ENCODE measurements at places on chromosomes 12 and 14.

DNA sequence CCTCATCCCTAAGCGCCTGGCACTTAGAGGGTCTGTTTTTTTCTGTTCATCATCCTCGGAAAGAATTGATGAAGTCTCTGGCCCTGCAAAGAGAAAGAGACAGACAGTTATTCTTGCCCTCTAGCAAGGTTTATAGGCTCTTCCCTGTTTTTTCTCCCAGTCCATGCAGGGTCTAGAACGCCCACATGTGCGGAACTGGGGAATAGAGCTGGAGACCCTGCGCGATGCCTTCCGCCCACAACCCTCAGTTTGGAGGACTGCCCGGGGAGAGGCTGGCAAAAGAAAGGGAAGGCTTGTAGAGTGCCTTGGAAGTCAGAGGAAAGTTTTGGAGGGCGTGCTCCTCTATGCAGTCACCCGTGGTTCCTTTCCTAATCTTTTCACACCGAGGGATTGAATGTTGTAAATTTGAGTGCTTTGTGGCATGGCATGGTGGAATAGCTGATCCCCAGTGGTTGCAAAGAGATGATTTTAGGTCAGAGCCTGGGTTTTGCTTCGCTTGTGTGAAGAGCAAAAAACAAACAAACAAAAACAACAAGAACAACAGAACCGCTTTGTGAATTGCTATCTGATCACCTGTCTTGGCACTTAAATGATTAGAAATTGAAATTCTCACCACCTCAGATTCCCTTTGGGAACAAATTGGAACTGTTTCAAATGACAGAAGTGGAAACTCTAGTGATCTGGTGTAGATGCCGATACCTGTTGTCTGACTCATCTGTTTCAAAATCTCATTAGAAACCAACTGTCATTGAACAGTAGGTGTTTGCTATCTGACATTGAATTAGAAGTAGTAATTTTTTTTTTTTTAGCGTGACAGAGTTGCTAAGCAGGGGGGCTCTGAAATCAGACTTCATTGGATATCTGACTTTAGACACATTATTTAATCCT lies 947 bp downstream of the GAS2L3 start:
- DNase-seq: no peak

DNA sequence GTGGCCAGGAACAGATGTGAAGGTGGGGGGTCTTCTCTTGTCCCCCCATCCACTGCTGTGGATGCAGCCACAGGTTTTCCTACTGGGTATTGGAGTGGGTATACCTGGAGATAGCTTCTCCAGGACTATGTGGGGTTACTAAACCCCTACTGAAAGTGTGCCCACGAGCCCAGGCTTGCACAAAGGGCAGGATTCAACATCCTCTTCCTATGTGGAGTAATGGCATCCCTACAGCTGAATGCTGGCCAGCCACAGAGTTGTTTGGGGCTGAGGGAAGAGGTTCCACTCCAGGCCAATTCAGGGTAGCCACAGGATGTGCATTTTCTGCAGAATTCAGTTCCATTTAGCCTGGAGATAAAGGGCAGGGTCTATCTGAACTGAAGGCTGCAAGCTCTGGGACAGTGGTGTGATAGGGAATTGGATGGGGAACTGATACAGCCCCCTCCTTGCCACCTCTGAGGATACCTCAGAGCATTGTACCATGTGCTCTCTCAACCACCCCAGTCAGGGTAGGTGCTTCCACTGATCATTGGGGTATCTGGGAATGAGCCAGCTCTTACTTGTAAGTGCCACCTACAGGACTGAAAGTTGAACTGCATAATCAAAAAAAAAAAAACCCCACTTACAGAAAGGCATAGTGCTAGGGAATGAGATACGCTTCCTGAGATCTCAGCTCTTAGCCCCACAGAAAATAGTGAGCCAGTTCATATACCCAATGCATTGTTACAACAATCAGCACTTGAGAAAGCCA lies 187.1 kb downstream of the KITLG start:
- no peak for DNase-seq

DNA sequence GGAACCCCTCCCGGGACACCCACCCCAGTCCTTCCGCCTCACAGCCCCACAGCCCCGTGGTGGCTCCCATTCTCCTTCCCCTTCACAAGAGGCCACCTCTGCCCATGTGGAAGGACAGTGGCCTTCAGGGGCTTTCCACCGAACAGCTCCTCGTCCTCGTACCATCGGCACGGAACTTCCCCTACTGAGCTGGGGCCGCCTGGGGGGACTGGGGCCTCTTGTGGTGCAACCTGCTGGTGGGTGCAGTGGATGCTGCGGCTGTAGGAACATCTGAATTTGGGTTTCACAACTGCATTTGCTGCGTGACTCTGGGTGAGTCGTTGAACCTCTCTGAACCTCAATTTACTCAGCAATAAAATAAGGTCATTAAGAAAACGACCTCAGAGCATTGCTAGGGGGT lies 50.9 kb downstream of the RFLNA start:
- DNase-seq: no peak

DNA sequence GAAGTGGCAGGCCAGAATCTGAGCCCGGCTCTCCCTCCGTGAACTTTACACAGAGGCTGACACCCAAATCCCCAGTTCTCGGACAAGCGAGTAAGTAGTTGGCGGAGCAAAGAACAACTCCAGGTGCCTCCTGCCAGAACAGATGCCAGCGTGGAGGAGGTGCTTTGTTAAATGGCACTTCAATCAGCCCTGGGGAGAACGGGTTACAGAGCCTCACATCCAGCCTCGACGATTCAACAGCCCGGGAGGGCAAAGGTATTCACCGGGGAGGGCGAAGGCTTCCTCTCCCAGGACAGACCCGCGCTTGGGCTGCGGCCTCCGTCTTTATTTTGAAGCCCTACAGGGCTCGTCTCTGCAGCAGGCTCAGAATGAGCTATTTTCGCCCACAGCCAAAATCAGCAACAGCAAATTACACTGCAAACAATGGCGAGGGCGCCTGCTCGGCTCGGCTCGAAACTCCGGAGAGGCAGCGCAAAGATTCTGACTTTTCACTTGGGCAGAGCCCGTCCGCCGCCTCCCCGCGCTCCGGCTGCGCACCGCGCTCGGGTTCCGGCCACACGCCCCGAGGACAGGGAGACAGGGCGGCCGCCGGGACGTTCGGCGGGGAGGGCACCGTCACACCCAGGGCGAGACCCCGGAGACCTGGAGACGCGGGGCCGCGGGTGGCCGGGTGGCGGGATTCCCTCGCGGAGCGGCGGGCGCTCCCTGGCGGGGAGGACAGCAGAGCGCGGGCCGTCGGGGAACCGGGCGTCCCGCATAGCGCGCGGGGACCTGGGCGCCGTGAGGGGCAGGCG lies 811 bp downstream of the TMCC3 start:
- DNase-seq: peak; percentile 20

- DNase-seq: no peak
Observed at GRCh38 chr14:64069634-64070359, 217.0 kb downstream of the SYNE2 start.

- DNase-seq: no peak
Observed at GRCh38 chr14:89298056-89298834, 118.8 kb downstream of the FOXN3 start.

DNA sequence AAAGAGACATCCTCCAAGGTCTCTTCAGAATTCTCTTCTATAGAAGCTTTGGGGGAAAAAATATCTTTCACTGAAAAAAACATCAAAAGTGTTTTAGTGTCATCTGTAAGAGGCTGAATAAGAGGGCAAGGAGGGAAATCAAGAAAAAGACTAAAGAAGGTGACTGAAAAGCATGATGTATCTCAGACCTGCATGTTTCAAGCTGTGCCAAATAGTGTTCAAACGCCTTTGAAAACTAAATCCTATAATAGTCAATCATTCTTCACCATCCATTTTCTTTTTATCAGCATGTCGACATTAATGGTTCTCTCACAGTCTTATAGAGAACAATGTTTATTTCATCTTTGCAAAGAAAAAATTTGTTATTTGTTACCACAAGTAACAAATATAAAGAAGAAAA lies 94.5 kb downstream of the CEP128 start:
- no peak for DNase-seq

DNA sequence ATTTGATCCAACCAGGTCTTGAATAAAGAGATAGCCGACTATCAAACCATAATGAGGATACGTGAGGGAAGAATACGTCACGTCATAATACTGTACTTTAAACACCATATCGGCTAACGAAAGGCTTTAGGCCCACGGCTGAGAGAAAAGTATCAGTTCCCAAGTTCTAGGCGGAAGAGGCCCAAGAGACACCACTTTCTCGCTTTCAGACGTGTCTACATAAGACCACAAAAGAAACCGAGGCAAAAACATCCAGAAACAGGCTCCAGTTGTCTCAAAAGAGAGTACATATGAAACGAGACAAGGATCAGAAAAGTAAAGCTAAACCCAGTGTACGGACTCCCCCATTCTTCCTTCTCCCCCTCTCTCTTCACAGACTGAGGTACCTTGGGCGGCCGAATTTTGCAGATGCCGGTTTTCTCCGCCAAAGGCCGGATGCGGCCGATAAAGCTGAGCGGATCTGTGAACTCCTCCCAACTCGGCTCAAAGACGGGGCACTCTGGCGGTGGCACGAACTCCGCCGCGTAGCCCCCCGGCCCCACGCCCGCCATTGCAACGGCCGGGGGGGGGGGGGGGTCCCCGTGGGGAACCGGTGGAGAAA lies 479 bp downstream of the KDM5A start:
- no peak for DNase-seq

DNA sequence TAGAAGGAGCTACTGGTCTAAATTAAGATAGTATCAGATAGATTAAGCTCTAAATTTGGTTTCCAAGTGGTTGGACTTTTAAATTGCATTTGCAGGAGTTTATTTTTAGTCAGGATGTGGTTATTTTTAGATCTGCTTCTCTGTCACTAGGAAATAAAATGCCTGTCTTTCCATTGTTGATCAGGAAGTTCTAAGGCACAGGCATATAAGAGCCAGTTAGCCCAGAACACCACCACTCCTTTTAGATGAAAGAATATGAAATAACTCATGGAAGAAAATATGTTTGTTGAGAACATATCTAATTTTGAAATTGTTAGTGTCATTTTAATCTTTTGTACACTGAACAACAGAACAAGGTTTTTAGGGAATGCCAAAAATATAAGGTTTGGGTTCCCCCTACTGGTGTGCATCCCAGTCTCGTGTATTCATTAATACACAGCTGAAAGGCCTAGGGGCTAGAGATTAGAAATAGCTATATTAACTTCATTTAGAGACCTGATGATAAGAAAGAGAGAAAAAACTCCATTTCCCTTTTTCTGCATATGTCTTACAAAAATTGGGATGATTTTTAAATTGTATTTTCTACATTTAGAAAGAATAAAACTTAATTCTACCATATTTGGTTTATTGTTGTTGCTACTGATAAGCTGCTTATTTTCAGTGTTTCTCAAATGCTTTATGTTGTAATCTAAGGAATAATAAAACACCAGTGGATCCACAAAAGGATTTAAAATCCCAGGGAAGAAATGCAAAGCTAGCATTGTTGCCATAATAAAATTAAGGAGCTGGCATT lies 67.2 kb downstream of the RIC8B start:
- DNase-seq: peak; percentile 9

- peak; percentile 25 for DNase-seq
Observed at GRCh38 chr12:19440019-19440858, 947 bp downstream of the AEBP2 start.

DNA sequence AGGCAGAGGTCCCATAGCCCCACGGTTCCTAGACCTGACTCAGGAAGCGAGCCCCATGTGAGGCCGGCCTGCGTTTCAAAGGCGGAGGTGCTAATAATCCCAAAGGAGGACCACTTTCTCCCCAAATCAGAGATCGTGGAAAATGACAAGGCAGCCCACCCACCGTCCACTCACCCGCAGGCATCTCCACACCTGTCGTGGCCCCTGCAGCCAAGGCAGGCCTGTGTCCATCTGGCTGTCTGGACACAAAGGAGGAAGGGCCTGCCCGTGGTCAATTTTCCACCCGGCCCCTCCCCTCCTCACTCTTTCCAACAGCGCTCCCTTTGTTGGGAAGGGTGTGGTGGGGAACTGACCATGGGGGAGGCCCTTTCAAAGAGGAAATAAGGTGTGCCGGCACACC lies 125.3 kb upstream of the TMEM132D start:
- DNase-seq: no peak

GRCh38 chr12:76542908-76543307 lies 16.7 kb downstream of the OSBPL8 start:
- no peak for DNase-seq

- DNase-seq: no peak
Observed at GRCh38 chr12:51752234-51752889, 96.2 kb downstream of the FIGNL2 start.

GRCh38 chr14:51848120-51848519 lies 12.3 kb upstream of the GNG2 start:
- DNase-seq: no peak

- DNase-seq: no peak
Observed at GRCh38 chr12:97921979-97922722, 459.5 kb downstream of the RMST start.

DNA sequence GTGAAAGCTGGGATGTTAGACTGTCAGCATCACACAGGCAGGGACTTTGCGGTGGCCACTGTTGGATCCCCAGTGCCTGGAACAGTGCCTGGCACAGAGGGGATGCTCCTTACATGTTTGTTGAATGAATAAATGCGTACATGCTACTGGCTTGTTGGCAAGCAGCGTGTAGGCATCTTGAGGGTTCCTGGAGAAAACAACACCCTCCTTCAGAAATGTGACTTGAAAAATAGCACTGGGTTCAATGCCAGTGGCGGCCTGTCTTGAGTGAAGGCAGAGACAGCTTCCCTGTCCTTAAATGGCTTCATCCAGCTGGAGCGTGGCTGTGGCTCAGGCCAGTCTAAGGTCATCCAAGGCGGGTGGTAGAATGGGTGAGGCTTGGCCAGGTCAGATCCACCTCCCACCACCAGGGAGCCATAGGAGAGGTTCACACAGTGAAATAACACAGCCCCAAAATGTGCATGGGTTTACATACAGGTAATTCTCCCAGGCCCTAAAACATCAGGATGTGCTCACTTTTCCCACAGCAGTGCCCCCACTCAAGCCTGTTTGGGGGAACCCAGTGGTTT lies 171.4 kb downstream of the PHETA1 start:
- no peak for DNase-seq

- DNase-seq: no peak
Observed at GRCh38 chr14:73248108-73248868, 11.0 kb downstream of the PAPLN start.

- no peak for DNase-seq
Observed at GRCh38 chr14:77457115-77457521, 283 bp downstream of the VIPAS39 start.

GRCh38 chr14:58362798-58363412 lies 32.8 kb upstream of the TOMM20L start:
- no peak for DNase-seq

GRCh38 chr14:46259536-46259935 lies 392.0 kb downstream of the RPL10L start:
- DNase-seq: no peak

- no peak for DNase-seq
Observed at GRCh38 chr12:120758798-120759590, 33.4 kb downstream of the ACADS start.

GRCh38 chr12:128755566-128755965 lies 68.2 kb downstream of the SLC15A4 start:
- DNase-seq: no peak

DNA sequence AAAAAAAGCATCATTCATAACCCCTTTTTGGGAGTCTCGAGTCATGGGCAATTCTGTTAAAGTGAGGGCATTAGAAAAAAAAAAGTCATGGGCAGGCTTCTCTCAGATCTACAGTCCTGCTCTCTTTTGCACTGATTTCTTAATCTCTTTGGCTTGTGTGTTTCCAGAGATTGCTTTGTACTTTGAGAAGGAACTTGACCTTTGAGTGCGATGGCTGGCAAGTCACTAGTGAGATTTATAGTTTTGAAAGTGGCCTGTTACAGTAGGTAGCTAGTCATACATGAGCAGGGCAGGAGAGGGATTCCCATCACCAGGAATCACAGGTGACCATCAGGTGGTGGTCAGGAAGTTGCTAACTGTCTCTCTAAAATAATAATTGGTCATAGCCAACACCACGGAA lies 119.6 kb downstream of the KCNMB4 start:
- no peak for DNase-seq
